SW480 (cell line): ENCODE measurements at places on chromosomes 16 and 17.
A peak's percentile ranks its signal among the peaks of the same experiment; 100 is the strongest.

- no peak for DNase-seq
Observed at GRCh38 chr16:74745926-74746325, 28.7 kb downstream of the FA2H start.

DNA sequence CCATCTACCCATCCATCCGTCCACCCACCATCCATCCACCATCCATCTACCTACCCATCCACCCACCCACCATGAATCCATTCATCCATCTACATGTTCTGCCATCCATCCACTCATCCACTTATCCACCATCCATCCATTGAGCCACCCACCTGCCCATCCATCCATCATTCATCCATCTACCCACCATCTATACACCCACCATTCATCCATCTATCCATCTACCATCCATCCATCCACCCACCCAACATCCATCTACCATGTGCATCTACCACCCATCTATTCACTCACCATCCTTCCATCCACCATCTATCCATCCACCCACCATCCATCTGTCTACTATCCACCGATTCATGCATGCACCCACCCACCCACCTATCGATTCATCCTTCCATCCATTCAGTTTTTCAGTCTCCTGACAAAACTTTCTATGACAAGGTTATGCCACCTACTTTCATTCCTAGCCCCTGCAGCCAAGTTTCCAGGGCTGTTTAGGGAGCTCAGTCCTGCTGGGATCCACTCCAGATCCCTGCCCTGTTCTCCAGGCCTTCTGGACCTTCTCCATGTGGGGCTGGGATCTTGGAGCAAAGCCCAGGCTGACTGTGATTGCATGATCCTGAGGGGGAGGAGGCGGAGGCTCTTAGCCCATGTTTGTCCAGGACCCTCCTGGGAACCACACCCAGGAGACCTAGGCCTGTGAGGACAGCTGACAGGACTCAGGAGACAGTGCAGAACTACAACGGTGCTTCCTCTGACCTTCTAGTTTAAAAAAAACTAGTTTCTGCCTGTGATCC, 27.4 kb downstream of the BCO1 start:
- DNase-seq = no peak

DNA sequence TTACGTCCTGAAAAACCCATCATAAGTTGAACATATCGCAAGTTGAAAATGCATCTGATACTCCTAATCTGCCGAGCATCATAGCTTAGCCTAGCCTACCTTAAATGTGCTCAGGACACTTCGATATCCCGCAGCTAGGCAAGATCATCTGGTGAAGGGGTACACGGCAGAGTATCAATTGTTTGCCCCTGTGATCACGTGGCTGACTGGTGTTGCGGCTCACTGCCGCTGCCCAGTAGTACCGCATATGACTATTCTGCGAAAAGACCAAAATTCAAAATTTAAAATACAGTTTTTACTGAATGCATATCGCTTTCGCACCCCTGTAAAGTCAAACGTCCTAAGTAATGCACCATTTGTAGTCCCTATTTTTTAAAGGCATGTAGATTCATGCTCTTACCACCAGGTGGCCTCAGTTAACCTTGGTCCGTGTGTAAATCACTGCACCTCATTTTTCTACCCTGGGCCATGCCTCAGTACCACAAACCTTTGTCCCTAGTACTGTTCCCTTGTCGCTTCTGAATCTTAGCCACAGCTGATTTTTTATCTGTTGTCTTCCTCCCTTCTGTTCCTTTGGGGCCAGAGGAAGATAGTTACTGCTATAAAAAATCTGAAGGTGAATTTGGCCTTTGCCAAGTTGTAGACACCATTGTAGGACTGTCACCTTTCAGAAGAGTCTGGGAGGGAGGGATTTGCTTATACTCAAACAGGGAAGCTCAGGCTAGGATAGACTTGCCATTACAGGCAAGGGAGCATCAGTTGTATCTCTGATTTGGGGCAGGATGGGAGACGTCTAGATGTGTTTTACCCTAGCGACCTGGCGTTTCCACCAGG, 34.4 kb downstream of the WWP2 start:
- peak; percentile 32 for DNase-seq

GRCh38 chr16:14043278-14043677, 27.8 kb upstream of the MRTFB start:
- DNase-seq = no peak
